ENCODE measurements at places on chromosomes 13 and 19.

GRCh38 chr19:13781547-13781946, 7.3 kb downstream of the C19orf53 start:
- peak; percentile 83 for DNase-seq

DNA sequence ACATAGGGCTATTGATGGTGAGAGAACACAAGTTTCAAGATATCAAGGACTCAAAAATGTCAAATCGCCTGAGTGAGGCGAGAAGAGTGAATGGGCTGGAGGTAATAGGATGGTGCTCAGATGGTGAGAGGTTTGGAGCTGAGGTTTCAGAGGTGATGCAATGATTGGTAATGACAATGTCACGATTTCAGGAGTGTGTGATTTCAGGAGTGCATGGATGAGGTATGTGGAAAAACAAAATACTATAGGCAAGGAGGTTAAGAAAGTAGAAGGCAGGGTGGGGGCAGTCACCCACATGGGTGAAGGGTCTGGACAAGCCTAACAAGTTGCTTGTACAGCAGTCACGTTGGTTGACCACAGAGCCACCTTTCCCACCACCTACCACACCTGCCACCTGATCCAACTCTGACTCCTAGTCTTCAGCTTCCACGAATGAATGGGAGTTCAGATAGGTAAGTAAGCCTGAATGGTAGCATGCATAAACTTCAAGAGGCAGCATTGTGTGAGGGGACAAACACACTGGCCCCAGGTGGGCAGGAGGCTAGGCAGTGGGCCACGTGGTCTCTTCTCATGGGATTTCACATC, 71.5 kb downstream of the RUBCNL start:
- no peak for DNase-seq

- DNase-seq, result peak; percentile 85
These were observed 3.9 kb downstream of the MIDN start for GRCh38 chr19:1252221-1252820.

- no peak for DNase-seq
These were observed 1.7 kb downstream of the B3GLCT start for GRCh38 chr13:31201341-31202031.

DNA sequence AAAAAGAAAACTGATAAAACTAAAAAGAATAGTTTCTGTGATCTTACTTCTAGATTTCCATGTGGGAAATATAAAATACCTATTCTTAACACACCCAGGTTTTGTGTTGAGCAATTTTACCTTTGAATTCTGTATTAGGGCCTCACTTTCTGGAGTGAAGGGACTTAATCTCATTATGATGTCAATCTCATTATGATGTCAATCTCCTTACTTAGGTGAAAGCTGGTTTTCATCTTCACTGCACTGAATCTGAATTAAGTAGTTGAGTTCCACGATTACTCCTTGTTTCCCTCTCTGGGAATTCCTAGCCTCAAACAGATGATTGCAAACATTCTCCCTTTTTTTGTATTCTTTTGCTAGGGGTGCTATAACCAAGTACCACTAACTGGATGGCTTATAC, 1367.2 kb downstream of the EFNB2 start:
- no peak for DNase-seq

DNA sequence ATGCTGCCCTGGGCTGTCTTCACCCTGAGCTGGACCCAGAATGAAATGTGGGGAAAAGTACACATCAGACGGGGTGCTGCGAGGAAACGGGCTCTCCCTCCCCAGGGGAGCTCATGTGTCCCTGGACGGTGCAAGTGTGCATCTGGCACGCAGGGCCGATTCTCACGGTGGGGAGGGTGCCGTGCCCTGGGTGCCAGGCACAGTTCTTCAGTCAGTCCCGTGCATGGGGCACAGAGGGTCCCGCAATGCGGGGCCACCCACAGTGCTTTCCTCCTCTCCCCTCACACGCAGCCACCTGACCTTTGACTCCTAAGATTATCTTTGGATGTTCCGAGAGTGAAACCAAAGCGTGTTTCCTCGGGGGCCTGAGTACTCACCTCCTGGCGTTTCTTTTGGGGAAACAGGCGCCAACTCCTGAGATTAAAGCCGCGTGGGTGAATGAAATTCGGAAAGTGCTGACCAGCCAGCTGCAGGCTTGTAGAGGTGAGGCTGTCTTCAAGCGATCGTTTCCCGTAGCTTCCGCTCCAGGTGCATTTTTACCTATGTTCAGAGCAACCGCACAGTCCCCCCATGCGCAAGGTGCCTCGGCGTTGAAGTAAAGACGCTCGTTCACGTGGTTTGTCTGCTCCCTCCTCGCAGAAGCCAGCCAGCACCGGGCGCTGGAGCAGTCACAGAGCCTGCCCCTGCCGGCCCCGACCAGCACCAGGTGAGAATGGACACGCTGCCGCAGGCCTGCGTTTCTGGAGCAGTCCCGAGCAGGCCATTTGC, 17.5 kb upstream of the F7 start:
- DNase-seq, result no peak

GRCh38 chr13:69180034-69180433, 927.6 kb upstream of the ATXN8OS start:
- DNase-seq, result no peak

DNA sequence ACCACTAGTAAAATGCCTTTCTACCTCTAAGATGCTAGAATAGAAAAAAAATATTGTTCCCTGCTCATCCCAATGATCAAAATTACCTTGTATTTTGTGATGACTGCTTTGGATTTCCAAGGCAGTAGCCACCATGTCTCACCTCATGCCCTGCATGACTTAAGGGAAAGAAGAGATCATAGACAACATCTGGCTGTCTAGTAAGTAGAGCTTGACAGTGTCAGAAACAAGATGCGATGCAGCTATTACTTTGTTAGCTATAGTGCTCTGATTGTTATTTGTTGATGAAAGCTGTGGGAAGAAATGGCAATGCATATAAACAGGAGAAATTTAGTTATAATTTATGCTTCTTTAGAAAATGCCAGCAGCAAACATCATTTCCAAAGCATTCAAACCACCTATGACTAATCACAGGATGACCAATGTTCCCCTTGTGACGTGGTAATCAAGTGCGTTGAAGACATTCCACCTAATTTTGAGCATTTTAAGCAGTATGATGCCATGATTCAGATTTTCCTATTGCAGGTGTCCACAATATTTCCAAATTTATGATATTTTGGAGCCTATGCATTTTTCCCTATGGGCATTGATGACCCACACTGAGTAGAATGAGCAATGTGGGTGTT, 308.3 kb downstream of the KCNRG start:
- DNase-seq, result no peak

DNA sequence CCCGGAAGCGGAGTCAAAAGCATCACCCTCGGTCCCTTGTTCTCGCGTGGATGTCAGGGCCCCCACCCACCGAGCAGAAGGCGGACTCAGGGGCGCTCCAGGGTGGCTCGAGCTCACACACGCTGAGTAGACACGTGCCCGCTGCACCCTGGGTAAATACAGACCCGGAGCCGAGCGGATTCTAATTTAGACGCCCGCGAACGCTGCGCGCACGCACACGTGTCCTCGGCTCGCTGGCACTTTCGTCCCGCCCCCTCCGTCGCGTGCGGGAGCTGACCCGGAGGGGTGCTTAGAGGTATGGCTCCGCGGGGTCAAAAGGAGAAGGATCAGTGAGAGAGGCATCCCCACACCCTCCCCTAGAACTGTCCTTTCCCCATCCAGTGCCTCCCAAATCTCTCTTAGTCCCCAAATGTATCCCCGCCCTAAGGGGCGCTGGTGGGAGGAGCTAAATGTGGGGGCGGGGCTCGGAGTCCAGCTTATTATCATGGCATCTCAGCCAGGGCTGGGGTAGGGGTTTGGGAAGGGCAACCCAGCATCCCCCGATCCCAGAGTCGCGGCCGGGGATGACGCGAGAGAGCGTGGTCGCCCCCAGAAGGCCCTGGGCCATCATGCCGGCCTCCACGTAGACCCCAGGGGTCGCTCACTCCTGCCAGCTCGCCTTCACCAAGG, 451 bp upstream of the ICAM5 start:
- DNase-seq, result peak; percentile 41

Data from colonic mucosa (tissue), 4 donors.